ENCODE measurements at places on chromosomes 6 and 20.
A peak's percentile ranks its signal among the peaks of the same experiment; 100 is the strongest.

DNA sequence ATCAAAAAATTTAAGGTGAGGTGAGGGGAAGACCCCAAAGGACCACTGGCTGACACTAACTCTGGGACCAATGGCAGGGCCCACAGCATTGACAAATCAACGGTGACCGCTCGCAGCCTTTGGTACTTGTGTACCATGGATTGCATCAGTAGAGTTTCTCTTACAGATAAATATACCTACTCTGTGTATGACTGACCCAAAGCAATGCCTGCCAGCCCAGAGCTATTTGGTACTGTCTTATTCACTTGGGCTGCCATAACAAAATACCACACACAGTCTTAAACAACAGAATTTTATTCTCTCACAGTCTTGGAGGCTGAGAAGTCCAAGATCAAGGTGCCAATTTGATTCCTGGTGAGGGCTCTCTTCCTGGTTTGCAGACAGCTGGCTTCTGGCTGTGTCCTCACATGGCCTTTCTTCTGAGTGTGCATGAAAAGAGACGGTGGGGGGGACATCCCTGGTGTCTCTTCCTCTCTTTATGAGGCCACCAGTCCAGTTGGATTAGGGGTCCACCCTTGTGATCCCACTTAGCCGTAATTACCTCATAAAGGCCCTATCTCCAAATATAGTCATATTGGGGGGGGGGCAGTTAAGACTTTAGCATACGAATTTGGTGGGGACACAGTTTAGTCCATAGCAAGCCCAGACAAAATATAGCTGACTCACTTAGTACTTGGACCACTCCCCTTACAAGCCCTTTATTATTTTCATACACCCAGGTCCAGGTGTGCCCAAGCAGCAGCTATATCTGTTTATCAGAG, 336.3 kb downstream of the CD83 start:
- DNase-seq = peak; percentile 59

- DNase-seq = no peak
These were observed 62.0 kb downstream of the GFOD1 start for GRCh38 chr6:13425270-13425873.

GRCh38 chr6:37177077-37177934, 7.4 kb downstream of the PIM1 start:
- DNase-seq = no peak

GRCh38 chr6:162187168-162187935, 540.2 kb downstream of the PRKN start:
- no peak for DNase-seq

GRCh38 chr20:1535420-1536175, 21.9 kb downstream of the SIRPD start:
- DNase-seq = no peak

- no peak for DNase-seq
These were observed 216.1 kb downstream of the ALDH8A1 start for GRCh38 chr6:134733801-134734200.

GRCh38 chr6:111939902-111940301, 66.7 kb upstream of the FYN start:
- no peak for DNase-seq

GRCh38 chr6:29230666-29231065, 60.0 kb downstream of the OR2J2 start:
- no peak for DNase-seq

DNA sequence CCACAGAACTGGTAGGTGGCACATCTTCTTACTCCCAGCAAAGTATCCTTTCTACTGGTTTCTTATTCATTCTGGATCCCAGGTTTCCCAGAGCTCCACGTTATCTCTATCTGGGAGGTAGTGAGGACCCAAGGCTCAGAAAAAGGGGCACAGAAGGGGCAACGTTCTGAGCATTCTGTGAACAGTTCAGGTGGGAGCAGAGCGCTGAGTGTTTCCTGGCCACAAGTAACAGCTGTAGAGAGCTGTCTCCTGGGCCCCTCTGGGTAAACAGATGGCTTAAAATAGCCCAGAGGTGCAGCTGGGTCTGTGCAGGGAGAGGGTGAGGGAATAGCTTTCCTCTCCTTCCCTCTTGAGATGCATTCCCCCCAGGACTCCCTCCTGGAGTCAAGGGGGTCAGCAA, 2.1 kb downstream of the APOBEC2 start:
- DNase-seq = no peak

Data from NCI-H2029 treated with DMSO at 0.1 percent for 48 hours (cell line).